ENCODE measurements at places on chromosomes 6 and 20. TPM values are rescaled to one million over a fixed set of nuclear protein-coding genes. Genes with fewer than 3 reads are reported as not detected.

DNA sequence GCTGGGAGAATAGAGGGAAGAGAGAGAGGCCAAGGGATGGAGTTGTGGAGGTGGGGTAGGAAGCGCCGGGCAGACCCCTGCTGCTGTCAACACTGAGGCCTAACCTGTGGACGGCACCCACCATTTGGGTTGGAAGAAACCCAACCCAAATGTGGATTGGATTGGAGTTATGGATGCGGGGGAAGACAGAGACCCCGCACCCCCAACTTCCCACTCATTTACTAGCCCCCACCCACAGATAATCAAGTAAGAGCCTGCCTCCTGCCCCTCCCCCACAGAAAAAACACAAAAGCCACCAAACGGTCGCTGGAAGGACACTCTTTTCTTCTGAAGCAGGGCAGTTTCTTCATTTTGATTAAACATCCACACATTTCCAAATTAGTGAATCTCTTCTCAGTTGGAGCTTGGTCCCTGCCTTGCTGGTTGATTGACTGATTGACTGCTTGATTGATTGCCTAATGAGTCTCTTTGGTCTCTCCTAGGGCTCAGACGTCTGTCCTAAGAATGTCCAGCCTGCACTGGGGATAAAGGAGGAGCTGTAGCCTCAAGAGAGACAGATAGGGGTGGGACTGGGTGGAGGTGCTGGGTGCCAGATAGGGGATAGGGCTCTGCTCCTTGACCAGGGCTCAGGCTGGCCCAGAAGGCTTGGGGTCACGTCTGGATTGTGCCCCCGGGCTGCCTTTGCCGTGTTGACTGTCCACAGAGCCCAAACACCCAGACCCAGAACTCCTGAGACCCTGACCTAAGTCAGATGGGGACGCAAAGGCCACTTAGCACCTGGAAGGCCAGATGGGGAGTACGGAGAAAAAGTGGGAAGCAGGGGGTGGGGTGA is 74.9 kb upstream of the FOXP4 start:
- DNase-seq = no peak

DNA sequence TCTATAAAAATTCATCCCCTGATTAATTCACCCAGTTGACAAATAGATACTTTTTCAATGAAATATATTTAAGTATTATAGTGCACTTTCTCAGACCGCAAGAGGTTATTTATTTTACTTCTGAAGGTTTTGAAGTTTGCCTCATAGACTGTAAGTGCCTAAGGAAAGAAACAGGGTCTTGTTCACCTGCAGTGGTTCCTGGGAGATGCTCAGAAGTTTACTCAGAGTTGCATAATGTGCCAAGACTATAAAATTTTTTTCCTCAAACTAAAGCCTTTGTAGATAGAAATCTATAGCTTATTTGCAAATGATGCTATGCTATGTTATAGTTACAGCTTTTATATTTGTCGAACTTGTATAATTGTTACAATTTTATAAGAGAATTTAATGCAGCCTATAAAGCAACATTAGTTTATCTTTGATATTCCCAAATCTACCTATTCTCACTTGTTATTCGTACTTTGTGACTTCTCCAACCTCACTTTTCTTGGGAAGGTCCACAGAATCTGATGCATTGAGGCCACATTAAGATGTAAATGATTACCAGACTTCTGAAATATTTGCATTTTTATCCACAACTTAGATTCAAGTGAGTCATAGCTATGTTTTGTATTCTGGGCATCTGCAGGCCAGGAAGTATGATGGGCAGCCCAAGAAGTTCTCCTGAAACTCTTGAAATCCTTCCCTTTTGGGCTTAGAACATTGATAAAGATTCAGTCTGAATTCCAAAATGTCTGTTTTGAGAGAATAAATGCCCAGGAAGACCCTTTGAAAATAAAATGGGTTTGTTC is 35.7 kb downstream of the KCNQ5 start:
- DNase-seq = no peak

FHL5 gene
- 7.2 TPM for total RNA-seq

AK9 gene
- 11.1 TPM for total RNA-seq

- no peak for DNase-seq
Observed at GRCh38 chr6:21722510-21722909, 129.0 kb downstream of the SOX4 start.

FNDC11 gene
- total RNA-seq = 0.11 TPM

- no peak for DNase-seq
Observed at GRCh38 chr20:53842301-53843099, 227.9 kb downstream of the BCAS1 start.

MCCD1 gene
- not detected for total RNA-seq

GRCh38 chr6:81834141-81834681 is 81.7 kb upstream of the TENT5A start:
- peak; percentile 74 for DNase-seq

DNA sequence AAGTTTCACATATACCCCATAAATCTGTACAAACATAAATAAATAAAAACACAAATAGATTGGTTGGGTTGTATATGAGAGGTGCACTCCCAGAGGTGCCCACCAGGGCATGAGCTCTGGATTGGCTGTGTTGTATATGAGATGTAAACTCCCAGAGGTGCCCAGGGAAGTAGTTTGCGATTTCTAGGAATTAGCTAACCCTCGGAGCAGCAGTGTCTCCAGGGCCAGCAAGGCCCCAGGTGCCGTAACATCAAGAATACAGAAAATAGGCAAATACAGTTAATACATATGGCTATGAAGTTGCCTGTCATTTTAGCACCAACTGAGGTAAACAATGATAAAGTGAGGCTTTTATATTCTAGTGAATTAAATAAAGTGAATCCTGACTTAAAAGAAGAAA is 5.4 kb upstream of the GINM1 start:
- DNase-seq = no peak

DNA sequence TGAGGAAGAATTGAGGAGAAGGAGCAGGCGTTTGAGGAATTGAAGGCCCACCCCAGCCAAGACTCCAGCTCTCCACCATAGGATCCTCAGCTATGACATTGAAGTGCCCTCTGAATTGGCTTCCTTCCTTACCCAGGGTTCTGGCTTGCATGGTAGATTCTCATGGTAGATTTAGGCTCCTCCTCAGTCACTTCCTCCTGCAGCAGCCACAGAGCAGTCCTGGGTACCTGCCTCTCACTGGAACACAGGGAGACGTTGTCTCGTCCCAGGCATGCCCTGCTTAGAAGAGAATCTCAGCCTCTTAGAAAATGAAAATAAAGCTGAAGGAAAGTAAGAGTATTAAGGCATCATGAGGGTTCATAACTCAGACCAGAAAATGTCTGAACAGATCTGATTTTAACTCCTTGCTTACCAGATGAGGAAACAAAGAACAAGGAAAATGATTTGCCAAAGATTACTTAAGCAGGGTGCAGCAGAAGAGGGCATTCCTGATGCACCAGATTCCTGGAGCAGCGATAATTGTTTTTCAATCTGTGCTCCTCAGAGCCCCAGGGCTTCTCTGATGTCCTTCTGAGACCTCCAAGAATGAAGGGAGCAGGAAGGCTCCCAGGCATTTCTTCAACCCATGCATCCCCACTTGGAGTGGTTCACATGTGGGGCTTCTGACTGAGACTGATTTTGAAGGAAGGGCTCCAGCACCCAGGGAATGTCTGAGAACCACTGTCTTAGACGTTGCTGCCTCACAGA is 219.8 kb downstream of the HIVEP2 start:
- DNase-seq = no peak

ZNF311 gene
- 0.08 TPM for total RNA-seq

PARD6B gene
- total RNA-seq = 4.7 TPM

DNA sequence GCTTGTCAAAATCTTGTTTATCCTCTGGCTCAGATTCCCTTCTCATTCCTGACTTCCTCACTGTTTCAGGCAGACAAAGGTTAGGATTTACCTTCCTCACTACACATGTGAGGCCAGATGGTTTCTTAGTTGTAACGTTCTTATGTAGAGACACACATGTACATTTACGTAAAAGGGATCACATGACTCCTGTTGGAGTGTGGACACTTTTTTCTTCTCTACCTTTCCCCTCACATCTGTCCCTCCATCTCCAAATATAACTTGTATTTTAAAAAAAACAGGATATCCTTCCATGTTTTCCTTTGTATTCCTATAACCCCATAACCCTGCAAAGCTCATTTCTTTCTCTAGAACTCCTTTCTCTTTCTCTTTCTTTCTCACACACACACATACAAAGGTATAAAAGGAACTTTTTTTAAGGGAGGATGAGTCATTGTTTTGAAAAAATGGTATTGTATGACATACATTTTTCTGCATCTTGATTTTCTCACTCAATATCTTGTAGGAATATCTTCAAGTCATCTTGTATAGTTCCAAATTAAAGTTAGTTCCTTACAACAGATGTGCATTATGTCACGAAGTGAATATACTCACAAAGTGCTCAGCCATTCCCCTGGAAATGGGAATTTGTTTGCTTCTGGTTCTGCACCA is 78.2 kb upstream of the SULF2 start:
- no peak for DNase-seq

NDRG3 gene
- total RNA-seq = 27.5 TPM

DNA sequence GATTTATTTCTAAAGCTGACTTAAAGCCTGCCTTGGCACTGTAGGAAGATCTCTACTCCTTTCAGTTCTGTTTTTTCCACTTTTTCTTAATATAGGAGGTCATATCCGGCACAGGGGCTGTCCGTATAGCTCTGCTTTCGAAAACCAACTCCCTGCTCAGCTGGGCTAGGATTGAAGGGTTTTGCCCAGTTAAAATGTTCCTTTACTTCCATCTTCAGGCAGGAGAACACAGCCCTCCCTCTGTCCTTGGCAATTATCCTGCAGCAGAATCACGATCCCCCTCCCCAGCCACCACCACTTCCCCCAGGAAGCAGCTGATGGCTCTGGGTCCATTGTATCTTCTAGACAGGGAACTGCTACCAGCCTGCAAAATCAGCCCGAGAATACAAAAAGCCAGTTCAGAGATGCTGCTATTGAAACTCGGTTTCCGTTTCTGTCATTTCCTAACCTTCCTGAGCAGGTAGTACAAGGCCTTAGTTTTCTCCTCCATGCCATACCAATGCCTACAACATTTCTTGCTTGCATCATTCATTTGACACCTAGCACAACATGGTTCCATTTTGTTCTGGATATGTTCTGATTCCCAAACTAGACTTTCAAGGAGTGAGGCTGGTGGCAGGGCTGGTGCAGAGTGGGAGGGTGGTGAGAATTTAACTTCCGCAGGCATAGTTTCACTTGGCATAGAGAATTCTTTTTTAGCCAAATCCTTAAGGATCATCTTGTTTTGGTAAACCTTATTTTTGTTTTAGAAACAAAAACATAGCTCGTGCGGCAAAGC is 53.9 kb downstream of the FAM50B start:
- DNase-seq = no peak

- peak; percentile 85 for DNase-seq
Observed at GRCh38 chr6:163405412-163406309, 8.9 kb upstream of the QKI start.

DNA sequence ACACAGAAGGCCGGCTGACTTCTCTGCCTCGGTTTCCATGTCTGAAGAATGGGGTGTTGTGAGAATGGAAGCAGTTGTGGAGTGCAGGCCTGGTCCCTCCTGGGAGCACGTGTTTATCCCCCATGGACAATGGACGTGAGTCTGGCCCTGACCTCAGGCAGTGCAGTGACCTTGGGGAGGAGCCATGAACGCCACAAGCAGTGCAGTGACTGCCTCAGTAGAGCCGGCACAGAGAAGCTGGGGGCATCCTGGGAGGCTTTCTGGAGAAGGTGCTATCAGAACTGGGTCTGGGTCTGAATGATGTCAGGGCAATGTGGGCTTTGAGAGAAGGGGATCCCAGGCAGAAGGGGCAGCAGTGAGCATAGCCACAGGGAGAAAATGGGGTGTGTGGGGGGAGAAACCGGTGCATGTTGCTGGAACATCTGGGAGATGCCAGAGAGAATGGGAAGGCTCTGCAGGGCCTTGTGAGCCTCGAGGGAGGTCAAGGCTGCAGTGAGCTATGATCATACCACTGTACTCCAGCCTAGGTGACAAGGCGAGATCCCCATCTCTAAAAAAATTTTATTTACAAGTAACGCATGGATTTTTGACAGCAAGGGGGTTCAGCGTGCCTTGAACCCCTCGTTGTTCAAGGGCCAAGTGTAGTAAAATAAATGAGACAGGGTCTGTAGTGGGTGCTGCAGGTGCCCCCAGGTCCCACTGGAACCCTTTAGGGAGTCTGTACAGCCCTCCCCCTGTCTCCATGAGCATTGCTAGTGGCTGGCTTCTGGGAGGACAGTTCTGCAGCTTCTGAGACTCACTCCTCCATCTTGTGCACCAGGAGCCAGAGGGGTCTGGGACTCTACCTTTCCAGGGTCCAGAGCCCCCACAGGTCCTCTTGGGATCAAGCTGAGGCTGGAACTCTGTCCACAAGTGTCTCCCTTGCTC is 27.0 kb upstream of the ZBP1 start:
- DNase-seq = no peak

DNA sequence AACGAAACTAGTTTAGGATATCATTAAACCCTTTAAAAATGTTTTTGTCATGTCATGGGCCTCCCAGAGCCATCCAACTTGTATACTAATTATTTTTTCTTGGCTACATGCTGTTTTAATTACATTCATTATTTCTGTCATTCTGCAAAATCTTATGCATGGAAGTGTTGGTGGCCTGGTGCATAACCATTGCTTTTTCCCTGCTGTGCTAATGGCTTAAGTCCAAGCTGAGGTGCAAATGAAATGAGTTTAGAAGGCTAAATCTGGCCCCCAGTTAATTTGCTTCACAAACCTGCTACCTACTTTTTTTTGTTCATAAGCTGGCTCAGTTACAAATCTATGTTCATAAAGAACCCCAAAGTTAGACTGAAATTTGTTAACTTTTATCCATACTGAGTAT is 1249.9 kb downstream of the EPHA7 start:
- no peak for DNase-seq

GRCh38 chr20:17836303-17836861 is 132.2 kb downstream of the SNX5 start:
- peak; percentile 88 for DNase-seq

GMPR gene
- 121 TPM for total RNA-seq

CST2 gene
- not detected for total RNA-seq

- no peak for DNase-seq
Observed at GRCh38 chr6:22113026-22113766, 183.6 kb downstream of the PRL start.

GLP1R gene
- total RNA-seq = 6.5 TPM

DNA sequence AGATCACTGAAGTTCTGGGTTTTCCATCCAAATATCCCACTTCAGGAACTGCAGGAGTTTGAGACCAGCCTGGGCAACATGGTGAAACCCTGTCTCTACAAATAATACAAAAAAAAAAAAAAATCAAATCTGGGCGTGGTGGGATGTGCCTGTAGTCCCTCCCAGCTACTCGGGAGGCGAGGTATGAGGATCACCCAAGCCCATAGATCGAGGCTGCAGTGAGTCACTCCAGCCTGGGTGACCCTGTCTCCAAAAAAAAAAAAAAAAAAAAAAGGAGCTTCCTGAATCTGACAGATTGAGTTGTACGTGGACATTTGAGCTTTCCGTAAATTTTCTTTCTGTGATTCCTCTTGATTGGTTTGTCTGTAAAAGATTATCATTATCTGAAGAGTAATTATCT is 55.6 kb downstream of the TULP4 start:
- no peak for DNase-seq

TGM6 gene
- total RNA-seq = not detected

SYCP2L gene
- 0.75 TPM for total RNA-seq

All from Right ventricle myocardium superior (tissue), 1 donor.